ENCODE measurements at places on chromosomes 4 and X.

GRCh38 chrX:44082829-44083228 is 109.6 kb upstream of the NDP start:
- DNase-seq, result no peak

DNA sequence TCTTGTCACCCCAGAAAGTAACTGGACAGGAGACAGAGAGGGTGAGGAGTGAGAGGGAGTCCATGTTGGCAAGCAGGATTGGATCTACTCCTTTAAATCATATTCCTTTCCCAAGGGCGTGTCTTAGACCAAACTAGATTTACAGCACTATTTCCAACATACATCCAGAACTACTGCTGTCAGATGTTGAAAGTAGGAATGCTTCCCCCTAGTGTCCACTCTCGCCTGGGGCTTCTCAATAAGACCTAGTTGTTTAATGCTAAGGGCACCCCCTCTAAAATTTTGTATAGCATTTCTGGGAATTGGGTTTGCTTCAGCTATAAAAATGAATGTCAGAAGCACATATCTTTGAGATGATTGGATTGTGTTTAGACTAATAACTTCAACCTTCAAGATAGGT is 13.3 kb downstream of the OFD1 start:
- DNase-seq, result peak; percentile 78

DNA sequence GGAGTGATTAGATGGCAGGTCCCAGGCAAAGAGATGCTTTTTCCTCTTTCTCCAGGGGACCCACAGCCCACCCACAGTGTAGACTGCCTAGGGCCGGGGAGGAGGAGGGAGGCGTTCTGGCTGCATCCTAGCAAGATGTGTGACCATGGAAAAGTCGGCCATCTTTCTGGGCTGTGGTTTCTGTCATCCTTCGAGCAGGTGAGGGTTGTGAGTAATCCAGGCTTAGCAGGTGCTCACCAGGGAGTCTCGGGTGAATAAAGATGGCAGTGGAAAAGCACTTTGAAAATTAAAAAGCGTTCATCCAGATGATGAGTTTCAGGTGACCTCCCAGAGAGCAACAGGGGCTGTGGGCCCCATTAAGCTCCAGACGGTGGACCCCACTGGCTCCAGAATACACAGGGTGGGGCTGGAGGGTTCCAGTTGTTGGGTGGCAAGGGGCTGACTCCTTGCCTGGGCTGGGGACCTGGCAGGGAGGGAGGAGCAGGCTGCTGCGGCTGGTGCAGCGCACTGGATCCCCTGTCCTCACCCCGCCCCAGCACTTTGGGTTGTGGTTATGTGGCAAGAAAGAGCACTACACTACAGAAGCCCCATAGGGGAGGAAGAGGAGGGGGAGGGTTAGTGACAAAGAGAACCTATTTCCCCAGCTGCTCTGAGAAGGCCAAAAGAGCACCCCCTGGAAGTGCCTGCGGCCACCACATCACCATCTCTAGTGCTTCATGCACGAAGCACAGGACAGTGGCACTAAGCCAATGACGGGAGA is 23.7 kb downstream of the ELF4 start:
- DNase-seq, result no peak

- no peak for DNase-seq
These were observed 478 bp upstream of the PLXNA3 start for GRCh38 chrX:154457491-154458115.

GRCh38 chrX:136780763-136781162 is at the start of gene ARHGEF6:
TSS of gene ARHGEF6 (minus strand) at chrX:136780932. CDS start at chrX:136780882, 50 bp downstream.
- peak; percentile 64 for DNase-seq

DNA sequence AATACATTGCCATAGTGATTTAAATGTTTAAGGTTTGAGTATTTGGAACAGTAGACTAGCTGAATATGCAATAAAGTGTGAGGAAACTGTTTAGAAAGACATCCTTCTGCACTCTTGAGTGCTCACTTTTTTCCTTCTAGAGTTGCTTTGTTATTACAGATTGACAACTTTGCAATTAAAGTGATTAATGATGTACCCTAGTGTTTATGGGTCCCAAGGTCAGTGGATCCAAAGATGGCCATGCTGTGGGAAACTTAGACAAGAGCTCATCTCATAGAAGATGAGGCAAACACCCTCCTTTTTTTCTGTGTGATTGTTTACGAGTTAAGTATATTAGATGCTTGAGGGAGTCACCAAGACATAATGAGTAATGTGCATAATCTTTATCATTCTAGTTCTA is 118.8 kb downstream of the PDLIM5 start:
- DNase-seq, result peak; percentile 66

GRCh38 chr4:76590798-76591281 is 155.8 kb downstream of the SHROOM3 start:
- DNase-seq, result peak; percentile 30

DNA sequence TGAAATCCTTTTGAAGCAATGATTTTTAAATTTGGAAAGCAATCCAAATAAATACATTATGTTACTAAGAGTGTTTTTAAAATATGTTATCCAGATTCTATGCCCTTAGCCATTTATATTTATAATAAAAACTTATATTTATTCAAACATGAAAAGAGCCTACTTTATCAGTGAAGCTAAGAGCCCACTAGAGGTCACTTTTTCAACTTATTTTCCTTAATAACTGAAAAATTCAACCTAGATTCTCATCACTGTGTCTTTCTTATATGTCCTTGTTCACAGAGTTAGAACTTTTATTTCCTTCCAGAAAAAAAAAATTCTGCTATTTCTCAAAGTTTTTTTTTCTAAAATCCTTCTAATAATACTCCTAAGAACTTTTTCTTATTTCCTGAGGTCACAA is 23.9 kb downstream of the PRDM8 start:
- DNase-seq, result peak; percentile 26

- DNase-seq, result no peak
These were observed 2.0 kb downstream of the ADGRL3 start for GRCh38 chr4:61201961-61202637.

GRCh38 chrX:34961662-34962061 is 19.1 kb downstream of the FAM47B start:
- no peak for DNase-seq

GRCh38 chr4:77636902-77637301 is 31.3 kb downstream of the CXCL13 start:
- peak; percentile 69 for DNase-seq

- no peak for DNase-seq
These were observed 40.5 kb upstream of the YTHDC1 start for GRCh38 chr4:68390205-68390935.

- no peak for DNase-seq
These were observed 18.5 kb downstream of the CNOT6L start for GRCh38 chr4:77800483-77801259.

GRCh38 chr4:185921583-185922555 is 109.9 kb upstream of the SORBS2 start:
- DNase-seq, result no peak

GRCh38 chr4:138919094-138919936 is 96.3 kb upstream of the NOCT start:
- DNase-seq, result peak; percentile 79

GRCh38 chr4:4599481-4600275 is 57.8 kb upstream of the STX18 start:
- DNase-seq, result peak; percentile 10

GRCh38 chr4:128349921-128350320 is 62.3 kb upstream of the PGRMC2 start:
- DNase-seq, result peak; percentile 99

- peak; percentile 60 for DNase-seq
These were observed 187.5 kb downstream of the QDPR start for GRCh38 chr4:17324386-17324830.

- DNase-seq, result no peak
These were observed 2.6 kb downstream of the DCLK2 start for GRCh38 chr4:150080875-150081274.

GRCh38 chr4:19030536-19030935 is 1009.0 kb upstream of the LCORL start:
- no peak for DNase-seq

- DNase-seq, result no peak
These were observed 43.8 kb downstream of the ADGRA3 start for GRCh38 chr4:22471999-22472461.

GRCh38 chr4:54877006-54877405 is 219.2 kb downstream of the KIT start:
- DNase-seq, result no peak

- peak; percentile 83 for DNase-seq
These were observed 52.9 kb downstream of the NSG1 start for GRCh38 chr4:4439782-4440181.

DNA sequence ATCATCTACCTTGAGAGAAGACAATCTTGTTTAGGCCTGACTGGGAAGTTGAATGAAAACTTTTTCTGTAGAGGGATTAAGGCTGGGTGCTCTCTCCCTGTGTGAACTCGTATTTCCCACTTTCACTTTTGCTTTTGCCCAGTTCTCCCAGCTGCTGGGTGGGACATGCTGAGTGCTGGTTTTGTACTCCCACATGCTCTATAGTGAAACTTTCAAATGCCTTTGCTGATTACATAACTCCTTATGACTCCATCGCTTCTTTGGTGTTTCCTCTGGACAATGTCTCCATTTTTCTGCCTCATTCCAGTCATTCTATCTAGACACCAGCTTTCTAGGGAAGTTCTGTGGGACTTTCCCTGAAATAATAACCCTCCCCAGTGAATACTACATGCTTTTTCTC is 100.5 kb downstream of the CLNK start:
- DNase-seq, result peak; percentile 89

DNA sequence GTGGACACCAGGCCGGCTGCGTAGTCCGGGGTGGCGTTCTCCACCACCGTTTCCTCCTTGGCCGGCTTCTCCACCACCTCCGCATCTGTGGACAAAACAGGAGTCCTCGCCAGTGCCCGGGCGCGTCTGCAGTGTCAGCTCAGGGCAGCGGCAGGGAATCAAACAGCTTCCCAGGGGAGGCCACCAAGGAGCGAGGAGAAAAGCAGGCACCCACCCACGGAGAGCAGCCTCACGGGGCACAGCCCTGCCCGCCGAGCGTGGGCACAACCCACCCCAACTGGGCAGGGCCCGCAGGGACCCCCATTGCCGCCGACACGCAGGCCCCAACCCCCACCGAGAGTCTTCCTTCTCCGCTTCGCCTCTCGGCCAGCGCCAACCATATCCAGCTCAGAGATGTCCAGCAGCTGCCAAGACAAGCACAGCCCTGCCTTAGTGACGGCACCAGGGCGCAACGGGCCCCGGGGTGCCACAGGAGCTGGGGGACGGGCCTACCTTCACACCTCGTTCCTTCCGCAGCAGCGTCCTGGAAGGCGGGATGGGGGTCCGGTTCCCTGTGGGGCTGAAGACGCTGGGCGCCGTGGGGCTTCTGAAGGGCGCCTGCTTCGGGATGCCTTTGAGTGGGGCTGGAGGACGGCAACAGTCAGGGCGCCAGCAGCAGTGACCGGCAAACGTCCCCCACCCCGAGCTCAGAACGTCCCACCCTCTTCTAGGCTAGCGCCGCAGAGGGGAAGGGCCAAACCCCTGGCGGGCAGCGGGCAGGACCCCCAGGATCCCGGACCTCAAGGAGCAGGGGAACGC is 22.8 kb downstream of the NELFA start:
- no peak for DNase-seq

DNA sequence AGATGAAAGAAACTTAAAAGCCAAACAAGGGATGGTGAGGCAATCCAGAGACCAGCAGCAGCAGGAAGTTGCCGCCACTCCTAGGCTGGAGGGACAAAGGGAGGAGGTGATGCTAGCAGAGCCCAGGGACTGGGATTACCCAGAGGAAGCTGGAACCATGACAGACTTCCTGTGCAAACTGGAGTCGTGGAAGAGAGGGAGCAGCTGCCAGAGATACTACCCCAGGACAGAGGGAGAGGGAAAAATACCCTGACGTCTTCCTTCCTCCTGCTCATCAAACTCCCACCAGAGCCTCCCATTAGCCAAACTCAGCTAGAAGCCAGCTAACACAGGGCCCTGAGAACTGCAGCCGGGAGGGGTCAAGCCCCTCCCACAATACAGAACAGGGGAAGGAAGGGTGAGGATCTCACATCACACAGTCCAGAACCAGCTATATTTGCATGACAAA is 101.2 kb upstream of the KLF3 start:
- DNase-seq, result peak; percentile 12

GRCh38 chr4:99853999-99854398 is 37.4 kb downstream of the DAPP1 start:
- no peak for DNase-seq

- DNase-seq, result no peak
These were observed 62.4 kb downstream of the NBDY start for GRCh38 chrX:56791456-56791855.

- no peak for DNase-seq
These were observed 41.5 kb downstream of the F8 start for GRCh38 chrX:154981116-154981411.

- DNase-seq, result no peak
These were observed 44.2 kb upstream of the PRSS12 start for GRCh38 chr4:118396881-118397622.

DNA sequence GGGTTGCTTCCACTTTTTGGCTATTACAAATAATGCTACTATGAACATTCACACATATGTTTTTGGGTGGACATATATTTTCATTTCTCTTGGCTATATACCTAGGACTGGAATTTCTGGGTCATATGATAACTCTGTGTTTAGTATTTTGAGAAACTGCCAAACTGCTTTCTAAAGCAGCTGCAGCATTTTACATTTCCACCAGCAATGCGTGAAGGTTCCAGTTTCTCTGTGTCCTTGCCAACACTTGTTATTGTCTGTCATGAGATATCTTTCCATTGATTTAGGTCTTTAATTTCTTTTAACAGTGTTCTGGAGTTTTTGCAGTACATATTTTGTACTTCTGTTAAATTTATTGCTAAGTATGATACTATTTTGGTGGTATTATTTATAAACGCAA is 48.3 kb downstream of the CLCN5 start:
- DNase-seq, result no peak

GRCh38 chr4:147334478-147334877 is 146.4 kb upstream of the EDNRA start:
- DNase-seq, result peak; percentile 94

GRCh38 chrX:16465081-16465876 is 184.7 kb upstream of the S100G start:
- DNase-seq, result no peak

GRCh38 chrX:72247206-72247942 is 8.5 kb upstream of the ERCC6L start:
- DNase-seq, result peak; percentile 63

DNA sequence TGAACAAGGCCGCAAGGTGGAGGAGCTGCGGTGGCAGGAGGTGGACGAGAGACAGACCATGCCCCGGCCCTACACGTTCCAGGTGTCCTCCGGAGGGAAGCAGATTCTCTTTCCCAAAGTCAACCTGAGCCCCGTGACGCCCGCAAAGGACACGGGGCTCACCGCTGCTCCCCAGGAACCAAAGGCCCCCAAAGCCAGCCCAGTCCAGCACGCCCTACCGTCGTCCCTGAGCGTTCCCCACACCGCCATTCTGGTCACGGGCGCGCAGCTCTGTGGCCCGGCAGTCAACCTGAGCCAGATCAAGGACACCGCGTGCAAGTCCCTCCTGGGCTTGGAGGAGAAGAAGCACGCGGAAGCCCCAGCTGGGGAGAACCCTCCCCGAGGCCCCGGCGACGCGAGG is 72.2 kb downstream of the AASDH start:
- no peak for DNase-seq

- no peak for DNase-seq
These were observed 145.4 kb upstream of the PLAC1 start for GRCh38 chrX:134803551-134804183.

DNA sequence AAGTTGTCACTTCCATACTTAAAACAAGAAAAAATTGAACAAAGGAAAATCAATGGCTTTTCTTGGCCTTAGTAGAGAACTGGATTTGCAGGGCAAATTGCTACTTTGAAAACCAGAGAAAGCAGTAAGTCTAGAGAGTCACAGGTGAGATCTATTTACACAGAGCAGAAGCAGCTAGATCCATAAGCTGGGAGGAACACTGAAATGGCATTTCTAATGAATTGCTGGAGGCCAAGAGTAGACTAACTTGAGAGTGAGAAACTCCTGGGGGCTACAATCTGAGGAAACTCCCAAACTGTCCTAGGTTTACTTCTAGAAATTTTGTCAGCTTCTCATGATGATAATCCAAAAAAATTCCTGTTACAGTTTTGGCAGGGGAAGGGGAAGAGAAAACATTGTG is 133.3 kb downstream of the SPCS3 start:
- no peak for DNase-seq
